ENCODE measurements at places on chromosomes 6 and 20.

- no peaks in the 10 kb centered on the region for H3K36me3 ChIP-seq
- H3K27ac ChIP-seq: no peak overlapping the region
- H3K27me3 ChIP-seq: no peaks in the 10 kb centered on the region
- H3K4me1 ChIP-seq: no peaks in the 10 kb centered on the region
- DNase-seq: no peak
These were observed 181.6 kb upstream of the RGS17 start for GRCh38 chr6:153312634-153313033.

DNA sequence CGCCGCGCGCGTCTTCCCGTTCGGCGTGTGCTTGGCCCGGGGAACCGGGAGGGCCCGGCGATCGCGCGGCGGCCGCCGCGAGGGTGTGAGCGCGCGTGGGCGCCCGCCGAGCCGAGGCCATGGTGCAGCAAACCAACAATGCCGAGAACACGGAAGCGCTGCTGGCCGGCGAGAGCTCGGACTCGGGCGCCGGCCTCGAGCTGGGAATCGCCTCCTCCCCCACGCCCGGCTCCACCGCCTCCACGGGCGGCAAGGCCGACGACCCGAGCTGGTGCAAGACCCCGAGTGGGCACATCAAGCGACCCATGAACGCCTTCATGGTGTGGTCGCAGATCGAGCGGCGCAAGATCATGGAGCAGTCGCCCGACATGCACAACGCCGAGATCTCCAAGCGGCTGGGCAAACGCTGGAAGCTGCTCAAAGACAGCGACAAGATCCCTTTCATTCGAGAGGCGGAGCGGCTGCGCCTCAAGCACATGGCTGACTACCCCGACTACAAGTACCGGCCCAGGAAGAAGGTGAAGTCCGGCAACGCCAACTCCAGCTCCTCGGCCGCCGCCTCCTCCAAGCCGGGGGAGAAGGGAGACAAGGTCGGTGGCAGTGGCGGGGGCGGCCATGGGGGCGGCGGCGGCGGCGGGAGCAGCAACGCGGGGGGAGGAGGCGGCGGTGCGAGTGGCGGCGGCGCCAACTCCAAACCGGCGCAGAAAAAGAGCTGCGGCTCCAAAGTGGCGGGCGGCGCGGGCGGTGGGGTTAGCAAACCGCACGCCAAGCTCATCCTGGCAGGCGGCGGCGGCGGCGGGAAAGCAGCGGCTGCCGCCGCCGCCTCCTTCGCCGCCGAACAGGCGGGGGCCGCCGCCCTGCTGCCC is 1.1 kb downstream of the SOX4 start:
- H3K4me3 ChIP-seq: peak overlapping the region; percentile 71
- DNase-seq: peak; percentile 64
- H3K4me1 ChIP-seq: no peaks in the 10 kb centered on the region
- no peaks in the 10 kb centered on the region for H3K36me3 ChIP-seq

DNA sequence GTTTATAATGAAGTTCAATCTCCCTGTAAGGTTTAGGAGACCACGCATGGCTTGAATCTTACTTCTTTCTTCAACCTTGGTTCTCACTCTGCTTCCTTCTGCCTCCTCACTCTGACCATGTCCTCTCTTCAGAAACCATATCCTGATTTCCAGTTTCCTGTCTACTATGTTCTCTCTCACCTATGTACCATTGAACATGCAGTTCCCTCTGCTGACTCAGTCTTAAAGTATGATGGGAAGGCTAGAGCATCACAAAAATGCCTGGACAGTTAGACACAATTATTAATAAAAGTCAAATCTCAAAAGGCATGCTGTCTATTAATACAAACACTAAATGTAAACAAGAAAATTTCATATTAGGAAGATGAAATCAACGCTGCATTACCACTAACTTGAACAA is 151.6 kb downstream of the PRKN start:
- no peaks in the 10 kb centered on the region for H3K27me3 ChIP-seq
- no peaks in the 10 kb centered on the region for H3K4me1 ChIP-seq
- no peaks in the 10 kb centered on the region for H3K36me3 ChIP-seq
- no peak for DNase-seq

DNA sequence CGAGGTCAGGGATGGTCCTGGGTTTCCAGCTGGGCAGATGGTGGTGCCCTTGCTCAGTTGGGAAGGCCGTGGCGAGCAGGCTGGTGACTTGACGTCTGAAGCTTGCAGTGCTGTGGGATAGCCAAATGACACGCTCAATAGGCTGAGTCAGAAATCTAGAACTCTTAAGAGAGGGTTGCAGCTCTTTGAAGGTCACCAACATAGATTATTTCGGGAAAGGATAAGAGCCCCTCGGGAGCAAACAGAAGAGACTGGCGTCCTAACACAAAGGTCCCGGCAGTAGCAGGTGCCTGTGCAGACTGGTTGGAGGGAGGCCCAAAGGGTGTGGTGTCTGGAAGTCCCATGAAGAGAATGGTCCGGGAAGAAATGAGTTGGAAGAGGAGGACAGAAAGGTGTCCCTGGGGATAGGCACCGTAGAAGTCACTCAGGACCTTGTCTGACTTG is 18.4 kb downstream of the PKIG start:
- peaks cover 23% of the 10 kb centered on the region for H3K4me1 ChIP-seq
- no peak overlapping the region for H3K4me3 ChIP-seq
- no peaks in the 10 kb centered on the region for H3K27me3 ChIP-seq
- peak overlapping the region; percentile 83 for H3K27ac ChIP-seq
- no peak for DNase-seq
- no peaks in the 10 kb centered on the region for H3K36me3 ChIP-seq

DNA sequence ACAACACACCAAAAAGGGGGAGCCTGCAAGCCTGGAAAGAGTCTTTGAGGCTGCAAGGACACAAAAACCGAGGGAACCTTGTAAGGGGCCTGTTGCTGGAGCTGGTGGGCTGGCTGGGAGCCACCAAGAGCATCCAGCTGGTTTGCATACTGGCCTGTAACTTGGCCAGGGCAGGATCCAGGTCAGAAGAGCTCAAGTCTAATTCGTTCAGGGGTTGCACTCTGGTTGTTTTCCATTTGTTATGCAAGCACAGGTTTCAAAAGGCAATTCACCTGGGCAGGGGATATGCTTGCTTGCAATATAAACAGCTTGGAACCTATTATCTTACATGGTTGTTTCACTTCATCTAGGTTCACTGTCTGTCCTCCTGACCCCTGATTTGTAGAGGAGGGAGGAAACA is 98.3 kb upstream of the GCM1 start:
- no peaks in the 10 kb centered on the region for H3K4me1 ChIP-seq
- H3K36me3 ChIP-seq: no peaks in the 10 kb centered on the region
- no peak overlapping the region for H3K27ac ChIP-seq
- no peaks in the 10 kb centered on the region for H3K27me3 ChIP-seq
- H3K4me3 ChIP-seq: no peak overlapping the region
- DNase-seq: no peak

- no peak for DNase-seq
- H3K4me3 ChIP-seq: no peak overlapping the region
- H3K36me3 ChIP-seq: no peaks in the 10 kb centered on the region
- no peaks in the 10 kb centered on the region for H3K27me3 ChIP-seq
- H3K27ac ChIP-seq: no peak overlapping the region
- H3K4me1 ChIP-seq: no peaks in the 10 kb centered on the region
These were observed 77.8 kb downstream of the SYCP2L start for GRCh38 chr6:10964684-10965083.

- no peak for DNase-seq
- H3K36me3 ChIP-seq: no peaks in the 10 kb centered on the region
- no peak overlapping the region for H3K4me3 ChIP-seq
- no peaks in the 10 kb centered on the region for H3K27me3 ChIP-seq
These were observed 90.0 kb upstream of the SAMD5 start for GRCh38 chr6:147418523-147418922.

DNA sequence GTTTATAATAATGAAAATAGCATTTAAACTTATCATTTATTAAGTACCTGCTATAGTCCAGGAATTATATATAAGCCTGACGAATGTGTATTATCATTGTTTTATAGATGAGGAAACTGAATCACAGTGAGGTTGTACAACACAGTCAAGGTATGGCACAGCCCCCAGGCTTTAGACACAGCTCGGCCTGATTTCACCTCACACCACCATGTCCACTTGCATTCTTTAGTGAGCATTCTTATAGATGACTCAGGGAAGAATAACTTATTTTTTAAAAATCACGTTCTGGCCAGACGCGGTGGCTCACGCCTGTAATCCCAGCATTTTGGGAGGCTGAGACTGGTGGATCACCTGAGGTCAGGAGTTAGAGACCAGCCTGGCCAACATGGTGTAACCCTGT is 289.0 kb downstream of the SYNE1 start:
- no peaks in the 10 kb centered on the region for H3K27me3 ChIP-seq
- no peaks in the 10 kb centered on the region for H3K4me1 ChIP-seq
- DNase-seq: no peak
- H3K36me3 ChIP-seq: peaks cover 7% of the 10 kb centered on the region

- H3K27ac ChIP-seq: peak overlapping the region; percentile 21
- no peaks in the 10 kb centered on the region for H3K4me1 ChIP-seq
- no peaks in the 10 kb centered on the region for H3K36me3 ChIP-seq
These were observed 499.2 kb upstream of the CDH4 start for GRCh38 chr20:60752741-60753420.

DNA sequence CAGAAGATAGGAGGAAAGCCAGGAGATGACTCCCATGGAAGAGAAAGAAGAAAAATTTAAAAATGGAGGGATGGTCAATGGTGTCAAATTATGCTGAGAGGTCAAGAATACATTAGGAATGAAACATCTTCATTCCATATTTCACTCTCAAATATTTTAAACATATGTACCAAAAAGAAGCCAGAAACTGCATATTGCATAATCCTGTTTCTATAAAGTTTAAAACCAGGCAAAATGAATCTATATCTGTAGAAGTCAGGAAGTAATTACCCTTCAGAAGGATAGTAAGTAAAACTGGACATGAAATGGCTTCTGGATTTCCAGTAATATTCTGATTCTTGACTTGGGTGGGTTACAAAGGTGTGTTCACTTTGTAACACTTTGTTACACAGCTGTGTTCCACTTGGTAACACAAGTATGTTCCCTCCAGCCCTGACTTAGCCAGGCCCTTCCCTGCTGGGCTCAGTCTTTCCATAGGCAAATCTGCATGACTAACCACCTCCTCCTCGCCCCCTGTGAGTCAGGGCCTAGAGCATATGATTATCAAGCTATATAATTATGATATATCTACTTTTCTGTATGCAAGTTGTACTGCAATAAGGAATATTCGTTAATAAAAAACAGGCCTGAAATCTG is 20.2 kb upstream of the C6orf141 start:
- no peak for DNase-seq
- no peaks in the 10 kb centered on the region for H3K36me3 ChIP-seq
- H3K4me1 ChIP-seq: no peaks in the 10 kb centered on the region

- no peak for DNase-seq
- no peak overlapping the region for H3K27ac ChIP-seq
- no peaks in the 10 kb centered on the region for H3K36me3 ChIP-seq
- H3K4me3 ChIP-seq: no peak overlapping the region
These were observed 22.8 kb upstream of the FAM83C start for GRCh38 chr20:35314816-35315631.

GRCh38 chr6:35024551-35025054 is 116.5 kb downstream of the TCP11 start:
- no peaks in the 10 kb centered on the region for H3K36me3 ChIP-seq
- DNase-seq: no peak
- no peaks in the 10 kb centered on the region for H3K27me3 ChIP-seq
- H3K4me3 ChIP-seq: no peak overlapping the region
- H3K4me1 ChIP-seq: peaks cover 5% of the 10 kb centered on the region
- H3K27ac ChIP-seq: peak overlapping the region; percentile 12

DNA sequence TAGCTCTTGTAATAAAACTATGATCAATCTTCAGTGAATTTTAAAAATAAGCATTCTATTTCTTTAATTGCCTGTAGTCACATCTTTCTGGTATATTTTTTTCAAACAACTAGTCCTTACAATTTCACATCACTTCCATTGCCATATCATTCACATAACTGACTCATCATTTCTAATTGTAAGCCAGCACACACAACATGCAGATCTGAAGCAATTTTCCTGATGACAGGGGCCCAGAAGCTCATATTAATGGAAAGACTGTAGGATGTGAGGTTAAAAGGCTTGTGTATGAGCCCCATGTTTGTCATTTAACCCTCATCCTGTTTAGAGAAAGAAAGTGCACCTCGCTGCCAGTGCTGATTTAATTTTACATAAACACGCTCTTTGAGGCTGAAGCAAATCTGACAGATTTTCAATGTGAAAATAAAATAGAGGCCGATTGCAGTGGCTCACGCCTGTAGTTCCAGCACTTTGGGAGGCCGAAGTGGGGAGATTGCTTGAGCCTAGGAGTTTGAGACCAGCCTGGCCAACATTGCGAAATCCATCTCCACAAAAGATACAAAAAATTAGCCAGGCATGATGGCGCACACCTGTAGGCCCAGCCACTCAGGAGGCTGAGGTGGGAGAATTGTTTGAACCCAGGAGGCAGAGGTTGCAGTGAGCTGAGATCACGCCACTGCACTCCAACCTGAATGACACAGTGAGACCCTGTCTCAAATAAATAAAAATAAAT is 40.1 kb upstream of the LTV1 start:
- no peak overlapping the region for H3K4me3 ChIP-seq
- H3K27me3 ChIP-seq: no peaks in the 10 kb centered on the region
- no peak overlapping the region for H3K27ac ChIP-seq
- no peaks in the 10 kb centered on the region for H3K36me3 ChIP-seq
- no peak for DNase-seq

- H3K4me1 ChIP-seq: no peaks in the 10 kb centered on the region
- H3K27me3 ChIP-seq: no peaks in the 10 kb centered on the region
- no peak overlapping the region for H3K27ac ChIP-seq
- DNase-seq: no peak
These were observed 16.4 kb downstream of the SLCO4A1 start for GRCh38 chr20:62658593-62659178.

DNA sequence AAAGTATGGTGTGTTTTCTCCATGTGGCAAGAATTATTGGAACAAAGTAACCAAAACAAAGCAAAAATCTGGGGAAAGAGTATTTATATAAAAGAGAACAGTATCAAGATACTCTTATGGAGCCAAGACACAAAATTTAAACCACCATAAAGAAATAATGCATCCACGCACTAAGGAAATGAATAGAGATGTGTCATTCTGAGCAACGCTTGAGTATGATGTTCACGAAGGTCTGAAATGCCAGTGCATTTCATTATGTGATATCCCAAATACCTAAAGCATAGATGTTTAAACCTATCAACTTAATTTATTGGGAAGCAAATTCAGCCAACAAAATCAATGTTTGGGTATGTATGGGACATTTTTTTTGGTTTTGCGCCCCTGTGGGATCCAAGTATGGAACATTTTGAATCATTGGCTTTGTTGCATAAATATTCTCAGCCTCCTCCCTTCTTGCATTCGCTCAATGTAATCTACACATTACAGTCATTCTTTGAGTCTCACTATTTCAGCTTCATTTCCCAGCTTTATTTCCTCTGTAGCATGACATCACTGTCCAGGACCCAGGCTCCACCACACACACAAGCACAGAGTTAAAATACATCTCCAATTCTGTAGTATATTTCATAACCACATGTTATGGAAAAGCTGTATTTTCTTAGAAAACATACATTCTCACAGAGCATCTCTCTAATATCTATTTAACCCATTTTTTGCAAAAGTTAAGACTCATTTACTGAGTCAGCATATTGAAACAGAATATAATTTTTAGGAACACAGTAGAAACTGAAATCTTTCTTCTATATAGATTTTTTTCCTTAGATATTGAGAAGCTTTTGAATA is 11.6 kb upstream of the MOXD1 start:
- DNase-seq: no peak
- no peaks in the 10 kb centered on the region for H3K36me3 ChIP-seq
- no peak overlapping the region for H3K4me3 ChIP-seq
- no peaks in the 10 kb centered on the region for H3K4me1 ChIP-seq
